ENCODE measurements at places on chromosomes 11 and 22. TPM values are rescaled to one million over a fixed set of nuclear protein-coding genes. Genes with fewer than 3 reads are reported as not detected.

The MN1 gene
- total RNA-seq: 4.5 TPM

The CHRM1 gene
- total RNA-seq: not detected

The BCO2 gene
- total RNA-seq: 1.4 TPM

The ZFTA gene
- 2.6 TPM for total RNA-seq

The DDI1 gene
- not detected for total RNA-seq

The APOL1 gene
- total RNA-seq: 2.7 TPM

The OR4D9 gene
- total RNA-seq: under 0.01 TPM
